Uterine smooth muscle cell (primary cell): ENCODE measurements at places on chromosomes 13 and 19. TPM values are rescaled to one million over a fixed set of nuclear protein-coding genes. Genes with fewer than 3 reads are reported as not detected.

The ATP4B gene
- not detected in 2 replicates for total RNA-seq

The MCEMP1 gene
- not detected in 2 replicates for total RNA-seq

The TNNI3 gene
- not detected in 2 replicates for total RNA-seq

The PROZ gene
- total RNA-seq = not detected in 2 replicates

The PRODH2 gene
- not detected in 2 replicates for total RNA-seq

The ZNF761 gene
- total RNA-seq = 13.8 and 14.6 TPM in 2 replicates

The PSG1 gene
- 0.22 and 0.62 TPM in 2 replicates for total RNA-seq

The CBY2 gene
- not detected in 2 replicates for total RNA-seq
